ENCODE measurements at places on chromosomes 3 and 15.

GRCh38 chr3:194572143-194572789, 61.0 kb downstream of the TMEM44 start:
- DNase-seq, result peak; percentile 96

GRCh38 chr15:32829436-32829835, 111.6 kb downstream of the GREM1 start:
- peak; percentile 49 for DNase-seq

- DNase-seq, result peak; percentile 51
Measured at GRCh38 chr3:169232863-169233262, 430.6 kb downstream of the MECOM start.

- no peak for DNase-seq
Measured at GRCh38 chr3:109921509-109921908, 584.2 kb upstream of the DPPA4 start.

GRCh38 chr3:131053043-131053859, 26.6 kb downstream of the NEK11 start:
- DNase-seq, result peak; percentile 24

DNA sequence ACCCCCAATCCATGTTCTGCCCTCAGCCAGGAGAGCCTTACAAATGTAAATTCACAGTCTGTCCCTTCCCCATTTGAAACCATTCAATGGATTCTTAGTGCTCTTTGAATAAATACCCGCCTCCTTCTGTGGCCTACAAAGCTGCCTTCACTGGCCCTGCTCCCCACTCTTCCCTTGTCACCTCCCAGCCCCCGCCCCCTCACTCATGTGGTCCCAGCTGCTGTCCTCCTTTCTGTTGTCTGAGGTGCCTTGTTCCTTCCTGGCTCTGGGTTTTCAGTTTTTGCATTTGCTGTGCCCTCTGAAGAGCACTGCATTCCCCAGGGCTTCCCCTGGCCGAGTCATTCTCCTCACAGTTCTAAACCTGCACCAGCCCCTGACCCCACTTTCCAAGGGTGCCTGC, 3.2 kb downstream of the EFCAB12 start:
- DNase-seq, result no peak

- DNase-seq, result no peak
Measured at GRCh38 chr15:40052604-40053003, 13.6 kb upstream of the SRP14 start.

- peak; percentile 11 for DNase-seq
Measured at GRCh38 chr3:71585131-71585530, 1.6 kb upstream of the FOXP1 start.

GRCh38 chr3:144480416-144480919, 508.8 kb downstream of the DIPK2A start:
- DNase-seq, result no peak

- no peak for DNase-seq
Measured at GRCh38 chr15:34338347-34338746, 766 bp upstream of the SLC12A6 start.
